Stimulated activated CD8-positive, alpha-beta memory T cell treated with anti-CD3 and anti-CD28 coated beads, Interleukin-15, amount 100 ng/mL, for 1 hour (primary cell): ENCODE measurements at places on chromosomes 13 and 19.

DNA sequence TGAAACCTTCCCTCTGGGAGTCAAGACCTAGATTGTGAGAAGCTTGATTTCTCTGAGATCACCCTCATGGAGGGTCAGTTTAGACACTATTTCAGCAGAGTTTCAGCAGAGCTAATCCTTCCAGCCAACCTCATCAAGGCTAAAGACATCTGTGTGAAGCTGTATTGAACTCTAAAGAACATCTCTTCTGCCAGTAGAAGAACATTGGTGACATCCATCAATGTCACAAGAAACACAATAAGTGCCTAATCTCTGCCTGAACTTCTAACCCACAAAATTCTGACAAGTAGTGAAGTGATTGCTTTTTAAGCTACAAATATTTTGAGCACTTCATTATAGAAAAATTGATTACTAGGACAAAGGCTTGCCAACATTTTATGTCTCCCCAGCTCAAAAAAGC is 475.8 kb upstream of the PCDH20 start:
- no peak for DNase-seq

- no peak for DNase-seq
Observed at GRCh38 chr13:84574851-84575250, 692.6 kb upstream of the SLITRK1 start.

DNA sequence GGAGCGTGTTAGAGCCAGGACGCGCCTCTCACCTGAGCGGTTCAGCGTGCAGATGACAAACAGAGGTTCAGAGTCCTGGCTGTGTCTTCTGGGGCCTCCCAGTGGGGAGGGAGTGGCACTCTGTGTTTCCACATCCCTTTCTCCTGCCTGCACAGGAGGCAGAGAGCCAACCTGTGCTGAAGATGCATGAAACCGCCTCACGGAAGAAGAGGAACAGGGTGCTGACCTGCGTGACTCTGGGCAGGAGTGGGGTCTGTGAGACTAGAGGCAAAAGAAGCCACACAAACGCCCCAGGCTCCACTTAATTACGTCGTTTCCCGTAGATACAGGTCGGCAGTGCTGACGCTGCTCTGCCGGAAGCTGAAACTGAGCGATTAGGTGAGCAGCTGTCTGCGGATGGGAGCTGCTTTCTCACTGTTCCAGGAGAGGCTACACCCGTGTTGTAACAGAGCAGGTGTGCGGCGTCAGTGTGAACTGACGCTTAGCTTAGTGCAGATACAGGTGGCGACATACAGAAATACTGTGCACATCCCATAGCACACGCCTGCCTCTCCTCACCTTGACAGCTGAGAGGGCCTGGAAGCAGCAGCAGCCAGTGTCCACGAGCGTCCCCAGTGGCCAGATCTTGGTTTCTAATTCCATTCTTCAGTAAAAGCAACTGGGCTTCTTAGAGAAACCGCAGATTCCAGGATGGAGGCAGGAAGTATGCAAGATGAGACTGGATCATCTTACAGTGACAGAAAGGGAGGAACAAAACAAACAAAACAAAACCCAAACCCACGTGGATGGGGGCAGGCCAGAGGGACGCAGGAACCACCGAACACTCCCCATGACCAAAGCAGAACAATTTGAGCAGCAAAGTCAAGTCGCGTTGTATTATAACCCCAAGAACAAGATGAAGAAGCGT is 37.7 kb upstream of the MCF2L start:
- no peak for DNase-seq

- DNase-seq, result no peak
Observed at GRCh38 chr13:88000239-88000638, 329.1 kb downstream of the SLITRK5 start.

DNA sequence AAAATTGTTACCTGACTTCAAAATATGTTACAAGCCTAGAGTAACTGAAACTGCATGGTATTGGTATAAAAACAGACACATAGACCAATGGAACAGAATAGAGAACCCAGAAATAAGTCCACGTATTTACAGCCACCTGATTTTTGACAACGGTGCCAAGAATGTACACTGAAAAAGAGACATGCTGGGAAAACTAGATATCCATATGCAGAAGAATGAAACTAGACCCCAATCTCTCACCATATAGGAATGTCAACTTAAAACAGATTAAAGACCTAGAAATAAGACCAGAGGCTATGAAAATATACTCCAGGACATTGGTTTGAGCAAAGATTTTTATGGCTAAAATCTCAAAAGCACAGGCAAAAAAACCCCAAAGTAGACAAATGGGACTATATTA is 76.5 kb downstream of the LATS2 start:
- DNase-seq, result no peak

DNA sequence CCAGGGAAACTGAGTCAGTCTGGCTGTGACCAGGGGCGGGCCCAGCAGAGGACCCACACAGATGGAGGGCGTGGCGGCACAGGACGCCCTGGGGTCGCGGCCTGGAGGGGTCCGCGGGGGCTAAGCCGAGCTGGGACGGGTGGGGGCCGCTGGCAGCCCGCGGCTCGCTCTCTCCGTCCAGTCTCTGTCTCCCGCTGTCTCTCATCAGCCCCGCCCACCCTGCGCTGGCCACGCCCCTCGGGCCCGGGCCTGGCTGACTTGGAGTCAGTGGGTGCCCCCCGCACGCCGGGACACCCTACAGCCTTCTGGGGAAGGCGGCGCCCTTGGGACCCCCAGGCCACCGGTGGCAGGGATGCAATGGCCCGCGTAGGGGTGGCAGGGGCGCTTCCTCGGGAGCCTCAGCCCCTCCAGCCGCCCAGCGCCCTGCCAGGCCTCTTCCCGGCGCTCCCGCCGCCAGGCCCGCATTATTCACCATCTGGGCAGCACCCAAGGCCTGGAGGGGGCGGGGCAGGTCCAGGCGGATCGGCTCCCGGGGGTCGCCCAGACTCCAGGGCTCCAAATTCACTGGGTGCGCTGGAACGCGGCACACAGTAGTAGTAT is at the start of gene TBXA2R:
TSS of gene TBXA2R (minus strand) at position 186 of the 600 bp plus-strand sequence. CDS start 6,241 bp downstream, outside the sequence.
- DNase-seq, result peak; percentile 24

GRCh38 chr13:53499576-53500133 is 471.0 kb downstream of the OLFM4 start:
- DNase-seq, result no peak

DNA sequence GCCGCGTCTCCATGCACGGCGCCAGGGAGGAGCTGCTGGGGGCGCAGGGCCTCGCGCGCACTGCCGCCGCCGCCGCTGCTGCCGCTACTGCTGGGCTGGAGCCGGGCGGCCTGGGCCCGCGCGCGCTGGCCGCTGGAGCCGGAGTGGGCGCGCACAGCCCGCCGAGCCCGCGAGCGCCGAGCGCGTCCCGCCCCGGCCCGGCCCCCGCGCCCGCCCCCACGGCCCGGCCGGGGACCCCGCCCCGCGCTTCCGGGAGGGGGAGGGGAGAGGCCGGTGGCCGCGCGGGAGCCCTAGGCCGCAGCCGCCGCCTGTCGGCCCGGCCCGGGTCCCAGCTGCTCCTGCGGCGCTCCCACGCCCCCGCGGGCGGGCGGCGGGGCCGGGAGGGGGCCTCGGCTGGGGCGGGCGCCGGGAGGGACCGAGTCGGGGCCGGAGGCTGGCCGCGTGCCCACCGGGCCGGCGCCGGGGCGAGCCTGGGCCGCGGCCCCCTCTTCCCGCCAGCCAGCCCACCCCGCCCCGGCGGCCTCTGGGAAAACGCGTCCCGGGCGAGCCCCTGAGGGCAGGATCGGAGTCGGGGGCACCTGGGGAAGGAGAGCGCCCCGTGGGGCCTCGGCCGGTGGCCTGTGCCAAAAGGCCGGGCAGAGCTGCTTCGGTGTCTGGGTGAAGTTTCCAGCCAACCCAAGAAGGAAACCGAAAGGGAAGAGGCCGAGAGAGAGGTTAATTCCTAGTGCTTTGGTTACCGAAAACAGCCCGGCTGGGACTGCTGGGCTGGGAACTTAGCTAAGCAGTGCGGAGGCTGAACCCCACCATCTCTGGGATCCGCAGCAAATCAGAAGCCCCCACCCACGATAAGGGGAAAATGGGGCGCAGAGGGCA is at the start of gene STK24:
TSS of gene STK24 (minus strand) at position 145 of the 873 bp plus-strand sequence. CDS start 321 bp downstream, outside the sequence.
- no peak for DNase-seq

GRCh38 chr13:71774863-71775262 is 92.1 kb downstream of the DACH1 start:
- DNase-seq, result no peak

DNA sequence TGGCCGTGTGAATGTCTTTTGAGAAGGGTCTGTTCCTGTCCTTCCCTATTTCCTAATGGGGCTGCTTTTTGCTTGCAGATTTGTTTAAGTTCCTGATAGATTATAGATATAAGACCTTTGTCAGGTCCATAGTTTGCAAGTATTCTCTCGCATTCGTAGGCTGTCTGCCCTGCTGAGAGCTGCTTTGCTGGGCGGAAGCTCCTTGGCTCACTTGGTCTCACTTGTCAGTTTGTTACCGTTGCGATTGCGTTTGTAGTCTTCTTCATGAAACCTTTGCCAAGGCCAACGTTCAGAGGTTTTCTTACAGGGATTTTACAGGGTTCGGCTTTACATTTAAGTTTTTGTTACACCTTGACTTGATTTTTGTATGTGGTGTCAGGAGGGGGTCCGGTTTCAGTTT is 44.0 kb upstream of the TFDP1 start:
- DNase-seq, result no peak

DNA sequence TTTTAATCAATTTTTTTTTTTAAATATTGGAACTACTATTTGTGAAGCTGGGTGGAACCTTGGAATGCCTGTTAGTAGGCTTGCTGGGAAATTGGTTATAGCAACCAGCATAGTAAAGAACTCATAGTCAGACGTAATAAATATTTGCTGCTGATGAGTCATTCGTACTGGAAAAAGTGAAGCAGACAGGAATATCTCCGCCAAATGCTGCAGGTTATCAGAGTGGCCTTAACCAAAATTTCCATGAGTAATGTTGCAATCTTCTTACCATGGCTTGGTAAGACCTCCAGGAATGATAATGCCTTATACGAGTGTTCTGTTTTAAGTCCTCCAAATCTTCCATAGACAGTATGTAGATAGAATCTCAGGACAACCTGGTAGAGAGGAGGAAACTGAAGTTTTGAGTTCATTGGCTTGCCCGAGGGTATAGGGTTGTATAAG is 34.2 kb downstream of the MBNL2 start:
- DNase-seq, result no peak

DNA sequence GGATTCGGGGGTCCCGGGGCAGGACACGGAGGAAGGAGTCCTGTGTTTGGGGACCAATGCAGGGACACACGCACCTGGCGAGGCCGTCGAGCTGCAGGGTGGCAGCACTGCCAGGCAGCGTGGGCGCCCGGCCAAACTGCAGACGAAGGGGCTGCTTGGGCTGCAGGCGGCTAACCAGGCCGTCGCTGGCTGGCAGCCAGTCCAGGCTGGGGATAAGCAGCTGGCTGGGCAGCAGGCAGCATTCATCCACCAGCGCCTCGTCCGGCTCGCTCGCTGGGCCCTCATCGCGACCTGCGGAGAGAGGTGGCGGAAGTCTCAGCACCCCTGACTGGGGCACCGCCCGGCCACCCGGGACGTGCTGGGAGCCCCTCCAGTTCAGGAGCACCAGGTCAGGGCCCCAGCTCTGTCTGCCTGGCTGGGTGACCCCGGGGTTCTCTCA is 11.5 kb downstream of the CFD start:
- DNase-seq, result no peak

- DNase-seq, result no peak
Observed at GRCh38 chr19:14474827-14475226, 327 bp downstream of the PTGER1 start.

- no peak for DNase-seq
Observed at GRCh38 chr13:88395804-88396203, 724.6 kb downstream of the SLITRK5 start.

DNA sequence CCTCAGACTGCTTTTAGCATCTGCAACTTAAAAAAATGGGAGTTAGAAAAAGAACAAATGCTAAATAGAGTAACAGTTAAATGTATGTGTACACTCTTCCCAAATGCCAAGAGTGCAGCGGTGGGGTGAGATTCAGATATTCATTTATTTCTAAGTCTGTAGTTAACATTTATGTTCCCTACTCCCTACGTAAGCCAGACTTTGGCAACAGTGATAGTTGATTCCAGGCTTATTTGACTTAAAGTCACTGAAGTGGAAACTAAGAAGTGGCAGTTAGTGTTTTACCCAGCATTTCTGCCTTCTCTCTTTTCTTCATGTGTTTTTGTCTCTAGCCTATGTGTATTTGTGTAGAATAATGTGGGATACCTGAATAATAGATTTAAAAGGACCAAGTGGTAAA is 4.5 kb downstream of the MIR17HG start:
- no peak for DNase-seq

- no peak for DNase-seq
Observed at GRCh38 chr13:110964229-110965037, 49.6 kb upstream of the ANKRD10 start.

- no peak for DNase-seq
Observed at GRCh38 chr19:32171719-32172151, 173.7 kb upstream of the ZNF507 start.

DNA sequence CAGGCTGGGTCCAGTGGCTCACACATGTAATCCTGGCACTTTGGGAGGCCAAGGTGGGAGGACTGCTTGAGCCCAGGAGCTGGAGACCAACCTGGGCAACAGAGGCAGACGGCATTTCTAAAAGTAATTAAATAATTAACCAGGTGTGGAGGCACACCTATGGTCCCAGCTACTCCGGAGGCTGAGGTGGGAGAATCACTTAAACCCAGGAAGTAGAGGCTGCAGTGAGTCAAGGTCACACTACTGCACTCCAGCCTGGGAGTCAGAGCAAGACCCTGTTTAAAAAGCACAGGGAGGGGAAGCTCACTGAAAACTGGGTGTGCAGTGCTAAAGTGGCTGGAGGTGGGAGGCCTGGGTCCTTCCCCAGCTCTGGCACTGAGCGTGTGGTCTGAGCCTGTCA is 9.7 kb downstream of the LATS2 start:
- no peak for DNase-seq

DNA sequence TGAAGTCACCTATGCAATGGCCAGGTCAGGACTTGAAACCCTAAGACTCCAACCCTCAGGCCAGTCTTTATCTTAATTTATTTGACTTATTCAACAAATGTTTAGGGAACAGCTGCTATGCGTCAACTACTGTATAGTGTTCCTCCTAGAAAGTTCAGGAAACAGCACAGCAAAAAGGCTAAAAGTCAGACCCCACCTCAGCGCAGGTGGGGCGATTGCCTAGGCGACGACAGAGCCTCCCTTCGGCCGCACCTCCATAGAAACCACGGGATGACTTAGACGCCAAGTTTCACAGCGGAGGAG is 502 bp downstream of the VRK3 start:
- DNase-seq, result no peak

DNA sequence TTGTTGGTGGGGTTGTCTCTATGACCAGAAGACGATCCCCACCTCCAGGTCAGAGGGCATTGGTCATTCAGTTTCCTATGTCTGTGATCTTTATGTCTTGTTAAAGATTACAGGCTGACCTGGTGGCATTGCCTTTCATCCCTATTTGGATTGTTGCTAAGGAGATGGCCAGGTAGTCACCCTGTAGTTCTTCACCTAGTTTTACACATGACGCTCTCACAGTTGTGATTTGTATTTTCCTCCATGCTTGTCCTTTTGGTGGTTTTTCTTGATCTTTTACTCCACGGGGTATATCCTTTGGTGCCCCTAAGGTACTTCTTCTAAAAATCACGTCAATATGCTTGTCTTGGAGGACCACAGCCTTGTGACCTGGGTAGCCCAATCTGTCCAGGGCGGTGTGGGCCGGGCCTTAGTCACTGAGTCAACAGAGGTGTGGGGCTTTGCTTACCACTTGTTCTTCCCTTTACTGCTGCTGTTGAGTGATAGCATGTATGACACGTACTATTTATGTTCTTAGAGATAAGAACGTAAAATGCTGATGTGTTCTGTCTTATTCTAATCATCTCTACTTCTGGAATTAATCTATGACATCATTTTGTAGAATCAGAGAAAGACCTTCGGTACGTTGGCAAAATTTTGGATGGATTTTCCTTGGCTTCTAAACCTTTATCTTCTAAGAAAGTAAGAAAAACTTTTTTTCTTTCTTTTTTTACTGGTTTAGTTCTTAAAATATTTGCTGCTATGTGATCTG is 20.1 kb downstream of the GPATCH1 start:
- no peak for DNase-seq
